Activated CD4-positive, alpha-beta T cell treated with anti-CD3 and anti-CD28 coated beads for 1 hour (primary cell): ENCODE measurements at places on chromosomes 13 and 19.

DNA sequence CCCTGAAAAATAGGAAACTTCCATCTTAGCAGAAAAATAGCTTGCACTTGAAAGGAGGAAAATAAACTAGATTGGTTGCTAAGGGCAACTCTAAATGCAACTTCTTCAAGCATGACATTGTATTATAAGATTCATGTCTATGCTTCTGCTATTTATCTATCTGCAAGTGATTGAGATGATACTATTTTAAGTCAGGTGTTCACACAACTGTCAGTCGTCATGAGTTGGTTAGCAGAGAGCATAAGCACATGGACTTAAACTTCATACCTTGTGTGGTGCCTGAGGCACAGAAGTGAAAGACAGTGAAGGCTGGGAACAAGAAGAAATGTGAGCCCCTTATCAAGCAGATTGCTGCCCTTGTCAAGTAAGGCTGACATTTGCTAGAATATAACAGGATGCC is 82.9 kb downstream of the SLITRK5 start:
- DNase-seq = no peak

DNA sequence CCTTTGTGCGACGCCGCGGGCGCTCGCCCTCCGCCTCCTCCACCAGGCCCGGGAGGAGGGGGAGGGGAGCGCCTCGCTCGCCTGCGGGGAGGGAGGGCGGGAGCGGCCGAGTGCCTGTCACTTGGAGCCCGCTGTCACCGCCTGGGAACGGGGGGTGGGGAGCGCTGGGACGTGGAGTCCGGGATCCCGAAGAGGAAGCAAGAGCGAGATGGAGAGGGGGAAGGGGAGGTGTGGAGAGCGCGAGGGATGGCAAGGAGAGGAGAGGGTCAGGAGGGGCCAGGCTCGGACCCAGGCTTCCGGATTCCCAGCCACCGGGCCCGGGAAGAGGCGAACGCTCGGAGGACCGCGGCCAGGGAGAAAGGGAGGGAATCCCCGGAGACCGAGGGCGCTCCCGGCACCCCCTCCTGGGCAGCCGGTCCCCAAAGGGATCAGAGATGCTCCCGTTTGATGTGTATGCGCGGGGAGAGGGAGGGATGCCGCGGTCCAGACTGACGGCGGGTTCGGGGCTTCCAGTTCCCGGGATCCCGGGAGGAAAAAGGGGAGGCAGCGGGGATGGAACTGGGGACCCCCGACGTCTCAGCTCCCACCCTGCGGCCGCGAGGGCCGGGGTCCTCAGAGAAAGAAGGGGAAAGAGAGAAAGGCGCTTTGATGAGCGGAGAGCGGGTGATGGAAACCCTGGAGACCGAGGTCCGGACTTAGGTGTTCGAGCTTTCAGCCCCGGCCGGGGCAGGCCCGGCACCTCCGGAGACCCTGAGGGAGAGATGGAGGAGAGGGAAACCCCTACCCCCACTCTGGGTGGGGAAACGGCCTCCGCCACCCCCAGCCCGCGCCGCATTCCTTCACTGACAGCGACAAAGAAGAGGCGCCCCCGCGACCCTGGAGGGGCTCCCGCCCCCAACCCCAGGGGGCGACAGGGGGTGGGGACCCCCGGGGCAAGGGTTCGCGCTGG is 4.7 kb upstream of the DPF1 start:
- DNase-seq = no peak

- no peak for DNase-seq
These were observed 42.4 kb downstream of the ZC3H13 start for GRCh38 chr13:46010148-46010547.

DNA sequence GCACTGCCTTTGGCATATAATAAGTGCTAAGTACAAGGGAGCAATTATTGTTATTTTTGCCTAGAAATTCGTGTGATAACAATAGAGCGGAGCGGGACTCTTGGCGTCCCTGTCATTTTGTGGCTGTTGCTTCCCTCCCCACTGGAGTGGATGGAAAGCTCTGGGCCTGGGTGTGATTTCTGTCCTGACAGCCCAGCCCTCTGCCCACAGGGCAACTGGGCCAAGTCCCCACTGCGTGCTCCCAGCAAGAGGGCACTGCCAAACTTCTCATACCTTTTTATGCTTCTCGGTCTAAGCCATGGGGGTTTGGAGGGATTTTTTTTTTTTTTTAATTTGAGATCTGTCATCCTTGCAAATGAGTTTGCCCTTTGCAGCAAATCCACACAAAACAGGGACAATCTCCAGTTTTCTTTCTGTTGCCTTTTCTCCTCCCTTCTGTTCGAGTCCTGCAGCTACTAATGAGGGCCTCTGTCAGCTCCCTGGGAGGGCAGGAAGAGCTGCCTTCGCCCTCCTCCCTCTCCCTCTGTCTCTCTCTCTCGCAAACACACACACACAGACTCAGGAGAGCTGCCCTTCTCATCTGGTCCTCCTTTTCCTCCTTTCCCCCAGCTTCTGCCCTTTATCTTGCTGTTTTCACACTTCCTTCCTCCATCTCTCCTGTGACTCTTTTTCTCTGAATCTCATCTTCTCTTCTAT is 103.9 kb downstream of the DNAJC15 start:
- no peak for DNase-seq

DNA sequence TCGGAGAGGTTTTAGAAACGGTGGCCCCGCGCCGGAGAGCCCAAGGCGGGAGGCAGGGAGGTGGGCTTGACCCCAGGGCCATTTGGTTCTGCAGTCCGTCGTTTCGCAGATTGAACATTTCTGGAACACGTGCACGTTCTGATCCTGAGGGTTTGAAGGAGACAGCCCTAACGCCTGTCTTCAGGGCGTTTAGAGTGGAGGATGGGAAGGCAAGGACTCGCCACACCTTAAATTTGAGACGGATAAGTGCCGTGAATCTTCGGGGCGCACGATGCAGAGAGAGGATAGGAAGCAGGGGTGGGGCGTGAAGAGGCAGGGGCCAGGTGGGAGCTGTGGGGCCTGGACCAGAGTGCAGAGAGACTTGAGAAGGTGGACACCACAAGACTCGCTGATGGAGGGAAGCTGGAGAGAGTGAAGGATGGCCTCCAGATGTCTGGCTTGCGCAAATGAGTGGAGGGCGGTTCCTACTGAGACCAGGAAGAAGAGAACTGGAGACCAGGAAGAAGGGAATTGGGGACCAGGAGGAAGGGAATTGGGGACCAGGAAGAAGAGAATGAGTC is 804 bp upstream of the MIER2 start:
- DNase-seq = no peak

GRCh38 chr19:4909156-4909896 is at the start of gene UHRF1:
Gene UHRF1, plus strand, starts transcription at chr19:4909501. Its CDS starts 1,385 bp downstream, at chr19:4910886.
- DNase-seq = no peak

DNA sequence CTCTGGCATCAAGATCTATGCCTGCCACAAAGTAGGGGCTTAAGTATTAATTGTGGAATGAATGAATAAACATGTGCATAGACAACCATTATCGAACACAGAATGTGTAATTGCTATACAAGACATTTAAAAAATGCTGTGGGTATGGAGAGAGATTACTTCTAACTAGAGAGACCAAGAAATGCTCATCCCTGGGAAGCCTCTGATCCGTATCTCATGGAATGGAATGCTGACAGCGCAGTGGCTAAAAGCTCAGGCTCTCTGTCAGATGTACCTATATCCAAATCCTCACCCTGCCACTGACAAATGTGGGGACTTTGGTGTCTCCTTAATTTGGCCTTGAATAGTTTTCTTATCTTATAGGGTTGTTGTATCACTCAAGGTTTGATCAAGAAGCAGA is 22.7 kb upstream of the MBNL2 start:
- no peak for DNase-seq

DNA sequence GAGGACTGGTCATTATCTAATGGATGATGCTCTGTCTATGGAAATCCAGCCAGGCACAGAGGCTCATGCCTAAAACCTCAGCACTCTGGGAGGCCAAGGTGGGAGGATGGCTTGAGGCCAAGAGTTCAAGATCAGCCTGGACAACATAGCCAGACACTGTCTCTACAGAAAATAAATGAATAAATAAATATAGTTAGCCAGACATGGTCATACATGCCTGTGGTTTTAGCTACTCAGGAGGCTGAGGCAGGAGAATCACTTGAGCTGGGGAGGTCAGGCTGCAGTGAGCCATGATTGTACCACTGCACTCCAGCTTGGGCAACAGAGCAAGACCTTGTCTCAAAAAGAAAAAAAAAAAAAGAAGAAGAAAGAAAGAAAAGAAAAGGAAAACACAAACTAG is 234.7 kb downstream of the TSHZ3 start:
- DNase-seq = no peak
